ENCODE measurements at places on chromosomes 2 and 18.

GRCh38 chr2:96685577-96686459 lies 43.3 kb downstream of the FER1L5 start:
- no peak for DNase-seq

- DNase-seq, result no peak
These were observed 20.9 kb downstream of the GREB1L start for GRCh38 chr18:21262979-21263378.

DNA sequence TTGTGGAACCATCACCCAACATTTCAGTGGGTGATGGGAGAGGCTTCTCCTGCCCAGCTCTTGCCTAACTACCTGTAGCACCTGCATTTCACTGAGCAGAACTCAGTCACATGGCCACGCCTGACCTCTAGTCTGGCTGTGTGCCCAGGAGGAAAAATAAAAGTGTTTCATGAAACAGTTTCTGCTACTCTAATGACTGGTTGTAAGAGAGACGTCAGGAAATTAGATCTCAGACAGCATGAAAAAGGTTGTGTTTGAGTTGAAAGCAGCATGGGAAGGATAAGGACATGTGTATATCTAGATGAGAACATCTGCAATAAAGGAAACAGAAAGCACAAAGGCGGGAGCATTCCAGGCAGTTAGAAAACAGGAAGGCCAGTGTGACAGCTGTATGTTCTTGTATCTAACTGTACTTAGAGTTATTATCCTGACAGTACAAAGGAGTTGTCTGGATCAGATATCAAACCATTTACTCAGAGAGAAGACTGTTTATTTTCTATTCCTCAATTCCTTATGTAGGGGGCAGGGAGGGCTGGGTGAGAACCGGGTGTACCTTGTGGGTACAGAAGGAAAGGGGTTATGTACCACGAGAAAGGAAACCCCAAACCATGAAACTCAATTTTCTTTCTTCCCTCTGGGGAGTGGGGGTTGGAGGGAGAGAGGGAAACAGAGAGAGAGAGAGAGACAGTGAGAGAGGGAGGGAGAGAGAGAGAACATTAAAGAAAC lies 307.4 kb upstream of the VWC2L start:
- DNase-seq, result no peak

DNA sequence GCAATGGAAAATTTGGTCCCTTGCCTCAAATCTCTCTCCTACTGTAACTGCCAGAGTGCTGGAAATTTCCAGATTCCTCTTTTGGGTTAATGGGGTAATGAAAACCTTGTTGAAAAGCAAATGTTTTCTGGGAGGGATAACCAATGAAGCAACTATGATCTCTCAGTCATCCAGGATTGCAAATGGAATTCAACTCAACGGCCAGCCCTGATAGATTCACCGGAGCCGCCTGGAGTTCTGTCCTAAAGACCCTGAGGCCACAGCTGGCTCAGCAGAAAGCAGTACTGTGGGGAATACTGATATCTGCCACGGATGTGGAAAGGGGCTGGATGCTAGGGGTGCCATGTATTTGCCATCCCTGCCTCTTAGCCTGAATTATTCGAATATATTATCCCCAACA lies 167.8 kb downstream of the NRP2 start:
- DNase-seq, result no peak

GRCh38 chr2:25041928-25042320 lies at the start of gene EFR3B:
Gene EFR3B, plus strand, starts transcription at chr2:25042076. Its CDS starts 237 bp downstream, at chr2:25042313.
- DNase-seq, result peak; percentile 86

DNA sequence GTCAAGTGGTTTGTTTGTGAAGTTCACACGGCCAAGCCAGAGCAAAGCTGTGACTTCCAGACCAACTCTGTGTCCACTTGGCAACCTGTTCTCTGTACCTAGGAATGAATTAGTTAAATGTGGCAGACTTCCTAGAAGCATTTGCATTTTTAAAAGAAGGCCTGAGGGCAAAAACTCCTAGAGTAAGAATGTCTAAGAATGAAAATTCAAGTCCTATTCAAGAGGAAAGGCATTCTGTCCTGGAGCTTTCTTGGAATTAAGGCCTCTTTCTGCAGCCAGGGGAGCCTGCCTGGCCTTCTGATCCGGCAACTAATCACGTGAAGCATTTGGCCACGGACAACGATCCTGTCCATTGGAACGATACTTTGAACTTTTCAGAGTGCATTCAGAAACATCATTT lies 155.0 kb downstream of the SETBP1 start:
- DNase-seq, result no peak
